ENCODE measurements at places on chromosomes 5 and 9. TPM values are rescaled to one million over a fixed set of nuclear protein-coding genes. Genes with fewer than 3 reads are reported as not detected.

DNA sequence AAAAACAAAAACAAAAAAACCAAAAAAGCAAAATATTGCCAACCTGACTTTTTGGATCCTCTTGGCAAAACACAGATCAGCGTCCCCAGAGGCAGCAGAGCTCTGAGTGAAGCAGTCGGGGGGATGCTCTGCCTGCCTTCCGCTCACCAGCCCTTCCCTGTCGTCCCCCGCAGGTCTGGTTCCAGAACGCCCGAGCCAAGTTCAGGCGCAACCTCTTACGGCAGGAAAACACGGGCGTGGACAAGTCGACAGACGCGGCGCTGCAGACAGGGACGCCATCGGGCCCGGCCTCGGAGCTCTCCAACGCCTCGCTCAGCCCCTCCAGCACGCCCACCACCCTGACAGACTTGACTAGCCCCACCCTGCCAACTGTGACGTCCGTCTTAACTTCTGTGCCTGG is 20.7 kb downstream of the LHX2 start:
- no peak for DNase-seq

- peak; percentile 85 for DNase-seq
Observed at GRCh38 chr5:6504677-6505415, 56.2 kb downstream of the UBE2QL1 start.

GRCh38 chr5:168055961-168056360 is 235.5 kb upstream of the WWC1 start:
- no peak for DNase-seq

DNA sequence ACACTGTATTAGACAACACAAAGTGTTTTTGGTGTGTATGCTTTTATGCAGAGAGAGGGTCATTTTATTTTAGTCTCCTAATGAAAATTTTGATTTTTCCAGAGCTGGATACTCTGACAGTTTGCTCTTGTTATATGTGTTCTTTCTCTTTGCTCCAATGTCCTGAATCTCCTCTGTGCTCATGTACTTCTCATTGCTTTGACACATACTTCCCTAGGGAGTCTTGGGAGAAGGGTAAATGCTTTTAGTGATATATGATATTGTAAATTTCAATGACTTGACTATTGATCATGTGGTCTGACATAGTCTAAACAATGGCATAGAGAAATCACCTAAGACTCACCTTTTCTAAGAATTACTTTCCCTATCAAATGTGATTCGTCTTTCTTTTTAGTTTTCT is 972.6 kb upstream of the EDIL3 start:
- no peak for DNase-seq

DNA sequence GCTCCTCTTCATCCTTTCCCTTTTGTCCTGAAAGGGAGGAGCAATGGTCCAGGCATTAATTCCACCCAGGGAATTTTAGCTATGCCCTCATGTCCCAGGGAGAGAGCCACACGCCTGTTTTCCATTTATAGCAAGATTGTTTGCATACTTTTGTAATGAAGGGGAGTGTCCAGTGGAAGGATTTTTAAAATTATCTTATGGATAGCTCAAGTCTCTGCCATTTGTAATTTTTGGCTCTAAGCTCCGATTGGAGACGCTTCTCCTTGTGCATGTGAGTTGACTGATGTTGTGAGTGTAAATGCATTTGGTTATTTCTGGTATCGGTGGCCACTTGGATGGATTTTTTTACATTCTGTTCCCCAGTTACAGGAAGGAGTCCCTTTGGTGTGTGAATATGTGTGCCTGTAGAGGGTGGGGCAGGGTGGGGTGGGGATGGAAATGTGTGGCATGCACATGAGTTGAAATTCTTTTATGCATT is 7.2 kb upstream of the RPL26L1 start:
- no peak for DNase-seq

DNA sequence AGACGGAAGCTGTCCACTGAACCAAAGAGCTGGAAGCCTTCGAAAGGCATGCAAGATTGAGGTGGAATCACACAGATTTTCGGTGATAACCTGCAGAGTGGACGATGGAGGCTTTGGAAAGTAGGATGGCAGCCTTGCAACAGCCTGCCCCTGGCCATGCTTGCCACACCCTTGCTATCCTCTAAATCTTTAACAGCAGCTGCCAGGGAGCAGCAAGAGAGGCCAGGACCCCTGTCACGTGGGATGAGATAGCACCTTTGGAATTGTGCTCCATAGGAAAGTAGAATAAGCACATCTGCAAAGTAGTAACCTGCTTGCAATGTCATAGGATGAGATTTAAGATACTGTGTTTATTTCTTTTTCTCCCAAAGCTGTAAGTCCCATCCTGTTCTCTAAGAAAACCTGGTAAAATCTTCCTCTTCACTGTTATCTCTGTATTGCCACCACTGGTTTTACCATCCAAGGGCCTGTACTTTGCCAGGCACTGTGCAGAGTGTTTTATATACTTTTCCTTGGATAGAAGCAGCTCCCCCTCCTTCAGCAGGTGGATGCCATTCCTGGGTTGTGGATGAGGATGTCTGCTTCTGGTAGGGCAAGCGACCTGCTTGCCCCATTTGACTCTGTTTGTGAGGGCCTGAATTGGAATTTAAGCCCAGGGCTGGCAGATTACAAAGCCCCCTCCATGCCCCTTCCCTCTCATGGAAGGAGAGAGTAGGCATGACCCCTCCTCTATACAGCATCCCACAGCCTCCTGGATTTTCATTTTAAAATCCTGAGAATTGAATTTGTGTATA is 10.1 kb downstream of the TRIO start:
- DNase-seq: no peak

DNA sequence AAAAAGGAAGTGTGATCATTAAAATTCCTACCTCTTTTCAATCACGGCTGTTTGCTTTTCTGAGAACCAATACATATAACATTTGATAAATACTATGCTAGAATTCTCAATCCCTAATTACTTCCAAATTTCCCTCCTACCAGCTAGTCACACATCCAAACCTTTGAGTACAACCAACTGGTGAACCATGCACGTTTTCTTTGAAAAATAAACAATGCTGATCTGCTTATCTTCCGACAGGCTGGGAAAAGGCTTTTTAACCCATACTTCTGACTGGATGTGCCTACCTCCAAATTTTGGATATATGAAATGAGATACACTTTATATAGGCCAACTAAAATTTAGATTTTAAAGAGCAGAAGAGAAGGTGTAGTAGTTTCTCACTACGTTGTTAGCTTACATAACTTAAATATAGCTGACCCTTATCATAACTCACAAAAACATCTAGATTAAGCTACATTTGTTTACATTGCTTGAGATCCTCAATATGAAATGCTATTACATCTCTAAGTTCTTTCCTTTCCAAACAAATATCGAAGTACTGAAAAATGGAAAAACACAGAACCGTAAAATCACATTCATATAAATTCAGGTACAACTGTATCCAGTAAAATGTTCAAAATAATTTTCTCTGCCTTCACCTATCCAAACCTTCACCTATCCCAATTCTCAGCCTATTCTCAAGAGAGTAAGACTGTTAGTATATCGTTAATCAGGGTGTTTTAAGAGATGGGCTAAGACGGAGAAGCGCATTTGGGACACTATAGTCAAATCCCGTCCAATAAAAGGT is 2.1 kb downstream of the NR3C1 start:
- DNase-seq: no peak

DNA sequence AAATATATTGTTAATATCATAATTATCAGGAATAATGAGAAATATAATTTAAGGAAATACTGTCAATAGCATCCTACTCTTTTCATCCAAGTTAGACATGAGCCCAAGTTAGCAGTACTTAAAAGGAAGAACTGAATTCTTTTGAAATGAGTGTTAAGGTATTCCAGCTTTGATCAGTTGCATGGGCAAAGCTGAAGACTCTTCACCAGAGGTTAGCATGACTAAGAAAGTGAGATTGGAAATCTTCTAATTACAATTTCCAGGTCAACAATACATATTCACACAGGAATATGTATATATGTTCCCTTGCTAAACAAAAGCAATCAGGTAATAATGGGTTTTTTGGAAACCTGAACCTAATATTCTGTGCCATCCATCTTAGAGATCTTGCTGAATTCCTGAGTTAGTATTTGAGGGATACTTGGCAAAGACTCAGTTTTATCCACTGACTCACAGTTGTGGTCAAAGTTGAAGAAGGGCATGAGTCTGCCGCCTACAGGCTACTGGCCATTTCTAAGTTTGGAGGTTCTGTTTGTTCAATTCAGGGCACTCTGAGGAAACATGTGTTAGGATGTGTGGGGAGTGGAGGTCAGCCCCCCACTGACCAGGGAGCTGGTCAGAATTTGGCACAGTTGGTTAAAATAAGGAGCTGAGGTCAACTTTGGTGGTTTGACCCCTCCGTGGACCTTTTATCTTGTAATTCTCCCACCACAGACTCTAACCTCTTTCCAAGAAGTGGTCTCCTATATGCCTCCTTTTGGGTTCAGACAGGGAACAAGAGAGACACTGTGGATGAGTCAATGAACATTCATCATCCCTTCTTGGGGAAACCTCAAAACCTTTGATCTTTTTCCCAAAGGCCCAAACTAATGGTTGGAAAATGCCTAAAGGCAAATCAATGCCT is 118.3 kb downstream of the PIK3R1 start:
- DNase-seq: peak; percentile 89

FSTL4 gene
- 0.47 TPM for total RNA-seq

HRH2 gene
- total RNA-seq: 4.1 TPM

SLC45A2 gene
- not detected for total RNA-seq

COL5A1 gene
- total RNA-seq: 6.5 TPM

FCN1 gene
- not detected for total RNA-seq
